HS-5 (cell line): ENCODE measurements at places on chromosomes 6 and 20.

DNA sequence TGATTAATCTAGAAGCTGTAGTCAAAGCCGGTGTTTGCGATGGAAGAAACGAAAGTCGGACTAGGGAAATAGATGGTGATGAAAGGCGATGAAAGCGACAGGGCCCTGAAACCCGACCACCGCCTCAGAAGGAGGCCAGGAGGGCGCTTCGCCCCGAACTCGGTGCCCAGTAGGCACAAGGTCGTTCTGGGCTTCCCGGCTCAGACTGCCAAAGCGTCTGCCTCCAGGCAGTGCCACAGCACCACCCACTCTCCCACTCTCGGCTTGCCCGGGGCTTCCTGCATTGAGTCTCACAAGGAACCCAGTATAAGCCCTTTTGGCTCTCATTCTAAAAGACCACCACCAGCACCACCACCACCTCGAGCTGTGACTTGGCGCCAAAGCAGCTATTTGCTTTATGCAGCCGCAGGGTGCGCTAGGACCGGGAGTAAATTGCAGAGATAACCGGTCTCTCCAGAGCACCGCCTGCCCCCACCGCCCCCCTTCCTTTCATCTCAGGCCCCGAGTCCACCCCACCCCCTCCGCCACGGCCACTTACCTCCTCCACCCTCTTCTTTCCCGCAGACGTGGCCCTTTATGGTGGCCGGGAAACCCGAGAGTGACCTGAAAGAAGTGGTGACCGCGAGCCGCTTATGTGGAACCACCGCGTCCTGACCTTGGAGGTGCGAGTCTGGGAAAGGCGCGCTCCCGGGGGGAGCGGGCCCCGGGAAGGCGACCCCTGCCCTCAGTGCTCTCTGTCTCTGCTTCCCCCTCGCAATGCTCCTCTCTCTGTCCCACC lies 2.4 kb downstream of the TCF21 start:
- no peak for DNase-seq

DNA sequence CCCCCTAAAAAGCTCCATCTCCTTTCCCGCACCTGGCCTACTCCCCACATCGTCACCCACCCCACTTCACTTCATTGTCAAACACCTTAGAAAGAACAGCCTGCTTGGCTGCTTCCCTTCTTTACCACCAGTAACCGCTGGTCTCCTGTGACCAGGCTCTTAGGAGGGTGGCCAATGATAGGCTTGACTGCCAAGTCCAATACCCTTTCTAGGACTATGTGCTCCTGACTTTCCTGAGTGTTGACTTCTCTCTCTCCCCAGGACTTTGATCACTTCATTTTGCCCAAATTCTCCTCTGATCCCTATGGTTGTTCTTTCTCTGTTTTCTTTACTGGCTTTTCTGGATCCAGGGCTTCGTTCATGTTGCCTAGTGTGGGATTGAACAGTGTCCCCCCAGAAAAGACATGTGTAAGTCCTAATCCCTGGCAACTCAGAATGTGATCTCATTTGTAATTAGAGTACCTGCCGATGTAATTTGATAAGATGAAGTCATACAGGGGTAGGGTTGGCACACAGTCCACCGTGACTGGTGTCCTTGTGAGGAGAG lies 254.0 kb downstream of the GMDS start:
- DNase-seq, result no peak

- DNase-seq, result no peak
These were observed 4.9 kb downstream of the MTCL3 start for GRCh38 chr6:127514179-127514772.

GRCh38 chr20:10190456-10190855 lies 28.2 kb upstream of the SNAP25 start:
- no peak for DNase-seq

GRCh38 chr6:118905851-118906250 lies 11.9 kb downstream of the ASF1A start:
- DNase-seq, result no peak

- DNase-seq, result peak; percentile 57
These were observed 14.3 kb downstream of the KLHL31 start for GRCh38 chr6:53651205-53651763.

DNA sequence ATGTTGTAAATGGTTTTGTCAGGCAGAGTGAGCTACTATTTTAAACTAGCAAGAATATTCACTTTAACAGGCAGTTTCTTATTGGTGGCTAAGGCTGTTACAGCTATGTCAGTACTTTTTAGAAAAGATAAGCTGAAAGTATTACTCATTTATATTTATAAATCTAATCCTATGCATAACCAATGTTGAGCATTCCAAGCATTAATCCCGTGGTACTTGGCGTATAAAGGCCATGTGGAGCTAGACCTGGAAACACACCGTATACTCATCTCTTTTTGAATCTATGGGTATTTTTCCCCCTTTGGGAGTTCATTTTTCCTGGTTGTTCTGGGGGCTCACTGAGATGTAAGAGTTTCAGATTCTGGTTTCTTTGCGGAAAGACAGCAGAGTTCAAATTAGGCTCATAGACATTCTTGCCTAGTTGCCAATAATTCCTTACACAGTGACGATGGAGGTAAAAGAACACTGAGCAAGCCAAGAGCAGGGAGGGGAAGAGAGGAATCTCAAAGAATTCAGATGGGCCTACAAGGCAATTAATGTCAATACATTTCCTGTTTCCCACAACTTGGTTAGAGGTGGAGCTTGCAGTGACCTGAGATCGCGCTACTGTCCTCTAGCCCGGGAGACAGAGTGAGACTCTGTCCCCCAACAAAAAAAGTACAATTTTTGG lies 211.5 kb downstream of the SOX4 start:
- DNase-seq, result no peak

- DNase-seq, result no peak
These were observed 12.5 kb downstream of the CAP2 start for GRCh38 chr6:17405944-17406245.

- DNase-seq, result no peak
These were observed 10.3 kb downstream of the ZNF337 start for GRCh38 chr20:25686081-25687067.

- no peak for DNase-seq
These were observed 567.4 kb downstream of the C6orf118 start for GRCh38 chr6:164741938-164742451.

DNA sequence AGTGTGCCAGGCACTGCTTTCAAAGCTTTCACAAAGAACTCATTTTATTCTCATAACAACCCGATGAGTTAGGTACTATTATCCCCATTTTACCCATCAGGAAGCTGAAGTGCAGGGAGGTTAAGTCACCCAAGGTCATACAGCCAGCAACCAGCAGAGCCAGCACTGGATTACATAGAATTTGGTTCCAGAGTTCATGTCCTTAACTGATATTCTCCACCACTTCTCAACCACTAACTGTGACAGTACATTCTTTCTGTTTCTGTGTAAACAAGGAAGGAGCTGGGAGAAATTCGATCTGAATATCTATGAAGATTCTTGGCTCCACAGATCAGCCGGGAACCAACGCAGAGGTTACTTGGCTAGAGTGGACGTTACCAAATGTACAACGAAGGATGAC lies 98.0 kb downstream of the KIF16B start:
- DNase-seq, result no peak

DNA sequence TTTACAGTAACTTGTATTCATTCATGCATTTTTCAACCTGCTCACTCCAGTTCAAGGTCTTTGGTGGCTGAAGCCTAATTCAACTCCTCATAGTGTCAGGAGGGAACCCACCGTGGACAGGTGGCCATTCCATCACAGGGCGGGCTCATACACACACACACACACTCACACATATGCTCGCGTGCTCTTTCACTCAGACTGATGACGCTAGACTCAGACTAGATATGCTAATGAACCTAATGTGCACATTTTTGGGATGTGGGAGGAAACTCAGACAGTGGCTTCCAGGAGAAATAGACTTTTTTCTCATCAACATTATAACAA lies 56.7 kb downstream of the TRIM27 start:
- DNase-seq, result no peak

GRCh38 chr6:137339929-137340559 lies 120.9 kb upstream of the IFNGR1 start:
- DNase-seq, result no peak

- no peak for DNase-seq
These were observed 611 bp downstream of the EPB41L2 start for GRCh38 chr6:131062241-131063027.

DNA sequence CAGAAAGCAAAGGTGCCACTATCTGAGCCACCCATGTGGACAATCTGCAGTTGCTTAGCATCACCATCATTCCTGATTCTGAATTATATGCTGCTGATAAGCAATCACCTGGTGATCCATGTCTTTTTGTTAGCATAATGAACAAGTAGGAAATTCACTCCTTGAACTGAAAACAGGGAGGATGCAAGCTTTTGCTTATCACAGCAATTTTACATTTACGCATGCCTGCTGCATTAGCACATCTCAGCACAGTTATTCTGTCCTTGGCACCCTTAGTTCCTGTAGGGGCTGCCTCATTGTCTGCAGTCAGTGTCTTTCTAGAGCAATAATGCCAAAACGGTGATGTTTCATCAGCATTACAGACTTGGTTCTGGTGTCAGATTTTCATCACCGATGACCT lies 162.6 kb downstream of the KIF16B start:
- no peak for DNase-seq

DNA sequence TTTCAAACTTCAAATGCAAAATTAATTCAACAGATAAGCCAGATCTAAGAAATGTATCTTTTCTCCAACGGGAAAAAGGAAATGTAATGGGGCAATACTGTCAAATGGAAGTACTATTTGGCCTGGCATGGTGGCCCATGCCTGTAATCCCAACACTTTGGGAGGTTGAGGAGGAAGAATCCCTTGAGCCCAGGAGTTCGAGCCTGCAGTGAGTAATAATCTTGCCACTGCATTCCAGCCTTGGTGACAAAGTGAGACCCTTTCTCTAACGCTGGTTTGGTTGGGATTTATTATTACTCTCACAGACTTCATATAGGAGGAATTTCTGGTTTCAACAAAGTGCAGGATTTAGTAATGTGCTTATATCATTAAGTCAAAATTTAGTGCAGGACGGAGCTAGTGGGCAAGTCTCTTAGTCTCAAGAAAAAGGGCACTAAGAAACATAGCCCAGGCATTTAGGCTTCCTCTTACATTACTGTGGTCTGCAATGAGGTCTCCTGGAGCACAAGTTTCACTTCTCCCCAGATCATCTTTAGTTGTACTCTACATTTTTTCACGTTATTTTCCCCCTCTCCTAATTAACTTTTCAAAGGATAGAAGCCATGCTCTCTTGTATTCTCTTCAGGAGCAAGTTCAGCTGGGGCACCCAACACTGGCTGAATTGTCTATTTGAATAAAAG lies 23.1 kb downstream of the TRIM27 start:
- DNase-seq, result no peak

GRCh38 chr6:79724816-79725215 lies 93.7 kb downstream of the SH3BGRL2 start:
- DNase-seq, result no peak

DNA sequence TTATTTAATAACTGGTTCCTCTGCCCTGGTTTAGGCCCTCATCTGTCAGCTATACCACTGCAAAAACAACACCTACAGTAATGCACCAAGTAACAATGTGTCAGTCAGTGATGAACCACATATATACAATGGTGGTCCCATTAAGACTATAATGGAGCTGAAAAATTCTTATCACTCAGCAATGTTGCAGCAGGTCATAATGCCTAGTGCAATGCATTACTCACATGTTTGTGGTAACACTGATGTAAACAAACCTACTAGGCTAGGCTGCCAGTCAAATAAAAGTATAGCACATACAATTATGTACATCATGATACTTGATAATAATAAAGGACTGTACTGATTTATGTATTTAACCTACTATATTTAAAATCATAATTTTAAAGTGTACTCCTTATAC lies 31.3 kb downstream of the RARS2 start:
- DNase-seq, result no peak

DNA sequence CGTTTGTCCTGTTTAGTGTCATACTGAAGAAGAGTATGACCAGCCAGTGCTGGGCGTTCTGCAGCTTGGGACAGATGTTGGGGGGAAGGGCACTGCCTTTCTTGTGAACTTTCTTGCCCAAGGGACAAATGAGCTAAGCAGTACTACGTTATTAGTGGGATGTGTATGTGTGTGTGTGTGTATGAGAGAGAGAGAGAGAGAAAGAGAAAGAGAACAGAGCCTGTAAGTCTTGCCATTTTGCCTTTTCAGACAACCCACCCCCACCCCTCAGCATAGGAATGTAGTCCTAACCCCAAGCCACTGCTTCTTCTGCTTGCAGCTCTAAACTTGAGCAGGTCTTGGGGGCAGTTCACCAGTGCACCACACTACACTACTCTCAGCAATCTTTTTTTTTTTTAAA lies 45.5 kb downstream of the E2F3 start:
- no peak for DNase-seq

- DNase-seq, result no peak
These were observed 12.5 kb upstream of the EBF4 start for GRCh38 chr20:2680046-2680445.

- no peak for DNase-seq
These were observed 125.3 kb upstream of the SPTLC3 start for GRCh38 chr20:12883507-12883885.

GRCh38 chr6:135121434-135121833 lies 59.7 kb upstream of the MYB start:
- DNase-seq, result no peak

DNA sequence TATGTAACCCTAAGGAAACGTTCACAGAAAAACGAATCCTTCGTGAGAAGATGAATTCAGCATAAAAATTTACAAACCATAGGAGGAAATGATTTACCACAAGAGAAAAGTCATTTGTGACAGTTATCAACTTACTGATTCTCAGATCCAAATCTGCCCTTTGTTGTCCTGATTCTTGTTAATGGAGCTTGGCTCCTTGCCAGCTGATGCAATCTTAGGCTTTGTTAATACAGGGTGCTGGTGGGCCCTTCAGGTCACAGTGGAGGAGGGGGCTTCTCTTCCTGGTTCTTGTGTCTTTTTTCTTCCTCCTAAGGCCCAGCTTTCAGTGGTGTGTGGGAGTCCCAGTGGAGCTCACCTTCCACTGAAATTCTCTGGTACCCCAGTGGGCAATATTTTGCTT lies 108.4 kb upstream of the MAP3K7 start:
- DNase-seq, result no peak

GRCh38 chr6:163711615-163712565 lies 297.4 kb downstream of the QKI start:
- no peak for DNase-seq

GRCh38 chr20:33875055-33875454 lies 63.9 kb downstream of the CHMP4B start:
- no peak for DNase-seq

DNA sequence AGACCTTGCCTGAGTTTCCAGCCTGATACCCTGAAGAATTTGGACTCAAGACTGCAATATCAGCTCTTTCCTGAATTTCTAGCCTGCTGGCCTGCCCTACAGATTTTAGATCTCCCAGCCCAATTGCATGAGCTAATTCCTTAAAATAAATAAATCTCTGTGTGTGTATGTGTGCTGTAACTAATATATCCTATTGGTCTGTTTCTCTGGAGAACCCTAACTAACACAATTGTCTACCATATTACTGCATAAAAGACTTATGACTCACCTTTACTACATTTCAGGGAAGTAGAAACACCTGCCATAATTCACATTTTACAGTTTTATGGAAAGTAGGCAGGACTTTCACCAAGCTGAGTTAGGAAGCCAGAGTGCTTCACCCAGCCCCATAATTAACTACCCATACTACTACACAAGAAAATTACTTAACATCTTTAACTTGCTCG lies 90.7 kb upstream of the BEND6 start:
- DNase-seq, result no peak

GRCh38 chr20:47985092-47985850 lies 200.0 kb upstream of the SULF2 start:
- peak; percentile 68 for DNase-seq

GRCh38 chr6:114042267-114043016 lies 71.5 kb upstream of the HDAC2 start:
- DNase-seq, result no peak
